ENCODE measurements at places on chromosomes 5 and 9.

DNA sequence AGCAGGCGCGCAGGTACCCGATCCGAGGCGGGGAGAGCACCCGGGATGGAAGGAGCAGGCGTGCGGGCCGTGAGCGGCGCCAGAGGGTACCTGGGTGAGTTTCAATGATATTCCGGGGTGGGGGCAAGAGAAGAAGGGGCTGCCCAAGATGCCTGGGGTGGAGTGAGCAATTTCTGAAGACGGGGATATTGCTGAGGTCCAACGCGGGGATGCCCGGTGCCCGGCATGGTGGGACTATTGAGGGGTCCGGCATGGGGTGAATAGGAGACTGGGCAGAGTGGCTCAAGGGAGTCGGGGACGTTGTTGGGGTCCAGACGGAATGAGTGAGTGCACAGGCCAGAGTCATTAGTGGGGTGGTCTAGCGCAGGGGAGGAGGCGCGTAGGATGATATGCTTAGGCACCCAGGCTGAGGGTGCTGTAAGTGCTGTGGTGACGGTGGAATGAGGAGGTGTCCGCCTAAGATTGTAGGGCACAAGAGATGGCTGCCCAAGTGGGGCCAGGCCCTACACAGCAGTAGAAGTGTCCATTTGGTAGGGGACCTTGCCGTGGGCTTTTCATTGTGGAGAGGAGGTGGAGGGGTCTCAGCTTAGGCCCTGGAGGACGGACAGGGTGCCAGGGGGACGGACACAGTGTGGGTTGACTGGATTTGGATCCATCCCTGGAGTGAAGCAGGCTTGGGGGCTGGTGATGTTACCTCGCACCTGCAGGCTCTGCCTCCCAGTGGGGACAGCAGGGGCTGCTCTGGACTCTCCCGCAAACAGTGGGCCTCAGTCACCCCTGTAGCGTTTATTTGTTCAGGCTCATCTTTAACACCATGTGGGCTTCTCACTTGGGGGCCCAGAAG lies 719 bp downstream of the MIGA2 start:
- DNase-seq, result no peak

DNA sequence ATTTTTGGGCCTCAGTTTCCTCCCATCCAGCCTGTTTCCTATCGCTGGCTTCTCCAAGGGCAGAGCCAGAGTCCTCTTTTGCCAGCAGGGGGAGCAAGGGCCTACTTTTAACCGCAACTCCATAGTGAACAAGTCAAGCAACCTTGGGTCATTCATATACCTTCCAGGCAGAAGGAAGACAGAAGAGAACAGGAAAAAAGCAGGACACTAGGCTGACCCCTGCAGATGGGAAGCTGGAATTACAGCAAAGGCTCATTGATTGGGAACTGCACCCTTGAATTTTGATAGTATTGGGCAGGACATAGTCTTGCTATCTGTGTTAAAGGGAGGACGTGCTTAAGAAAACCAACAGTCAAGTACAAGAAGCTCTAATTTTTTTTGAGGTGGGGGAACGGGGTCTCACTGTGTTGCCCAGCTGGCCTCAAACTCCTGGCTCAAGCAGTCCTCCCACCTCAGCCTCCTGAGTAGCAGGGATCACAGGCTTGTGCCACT lies 30.1 kb downstream of the QRFP start:
- DNase-seq, result peak; percentile 74

DNA sequence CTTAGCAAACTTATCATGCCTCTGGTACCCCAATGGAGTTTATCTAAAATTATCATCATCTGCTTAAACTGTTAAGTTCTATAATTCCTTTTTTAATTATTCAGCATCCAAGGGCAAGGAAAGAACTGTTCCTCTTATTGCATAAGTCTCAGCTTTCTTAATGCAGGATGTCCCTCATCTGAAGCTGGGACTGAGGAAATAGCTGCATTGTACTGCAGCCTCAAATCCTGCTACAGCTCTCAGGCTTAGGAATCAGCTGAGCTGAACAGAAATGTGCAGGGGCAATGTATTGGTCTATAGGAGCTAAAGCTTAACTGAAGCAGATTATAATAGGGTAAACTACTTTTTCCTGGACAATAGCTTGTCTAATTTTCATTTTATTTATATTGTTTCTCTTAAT lies 48.0 kb downstream of the HAPLN1 start:
- DNase-seq, result no peak

GRCh38 chr9:3238236-3238635 lies 287.6 kb downstream of the RFX3 start:
- no peak for DNase-seq

GRCh38 chr5:170560938-170561337 lies 57.1 kb downstream of the KCNIP1 start:
- DNase-seq, result no peak

DNA sequence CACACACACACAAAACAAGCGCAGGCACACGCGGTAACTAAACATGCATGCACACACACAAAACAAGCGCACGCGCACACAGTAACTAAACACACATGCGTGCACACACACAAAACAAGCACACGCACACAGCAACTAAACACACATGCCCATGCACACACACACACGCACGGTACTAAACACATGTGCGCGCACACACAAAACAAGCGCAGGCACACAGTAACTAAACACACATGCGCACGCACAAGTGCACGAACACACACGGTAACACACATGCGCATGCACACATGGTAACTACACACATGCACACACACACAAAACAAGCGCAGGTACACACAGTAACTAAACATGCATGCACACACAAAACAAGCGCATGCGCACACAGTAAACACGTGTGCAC lies 19.9 kb upstream of the SLC6A3 start:
- DNase-seq, result no peak

GRCh38 chr9:16282216-16282615 lies 588.3 kb downstream of the BNC2 start:
- no peak for DNase-seq

GRCh38 chr9:104879555-104880309 lies 48.2 kb downstream of the ABCA1 start:
- DNase-seq, result no peak

DNA sequence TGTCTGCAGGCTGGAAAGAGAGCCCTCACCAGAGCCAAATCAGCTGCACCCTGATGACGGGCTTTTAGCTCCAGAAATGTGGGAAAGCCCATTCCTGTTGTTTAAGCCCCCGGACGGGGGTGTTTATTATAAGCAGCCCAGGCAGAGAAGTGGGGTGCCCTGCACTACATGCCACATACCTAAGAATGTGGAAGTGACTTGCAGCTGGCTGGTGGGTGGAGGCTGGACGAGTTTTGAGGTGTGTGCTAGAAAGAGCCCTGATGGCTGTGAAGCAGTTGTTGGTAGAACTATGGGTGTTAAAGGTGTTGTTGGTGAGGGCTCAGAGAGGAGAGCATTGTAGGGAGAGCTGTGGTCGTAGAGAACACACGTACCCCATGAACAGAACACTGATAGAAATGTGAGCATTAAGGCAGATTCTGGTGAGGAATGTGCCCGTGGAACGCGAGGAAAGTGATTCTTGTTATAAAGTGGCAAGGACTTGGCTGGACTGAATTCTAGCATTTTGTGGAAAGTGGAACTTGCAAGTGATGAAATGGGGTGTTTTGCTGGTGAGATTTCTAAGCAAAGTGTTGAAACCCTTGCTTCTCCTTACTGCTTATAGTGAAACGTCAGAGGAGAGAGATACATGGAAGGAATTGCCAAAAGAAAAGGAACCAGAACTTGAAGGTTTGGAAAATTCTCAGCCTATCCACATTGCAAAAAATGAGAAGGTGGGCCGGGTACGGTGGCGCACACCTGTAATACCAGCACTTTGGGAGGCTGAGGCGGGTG lies 38.9 kb downstream of the AHRR start:
- no peak for DNase-seq

DNA sequence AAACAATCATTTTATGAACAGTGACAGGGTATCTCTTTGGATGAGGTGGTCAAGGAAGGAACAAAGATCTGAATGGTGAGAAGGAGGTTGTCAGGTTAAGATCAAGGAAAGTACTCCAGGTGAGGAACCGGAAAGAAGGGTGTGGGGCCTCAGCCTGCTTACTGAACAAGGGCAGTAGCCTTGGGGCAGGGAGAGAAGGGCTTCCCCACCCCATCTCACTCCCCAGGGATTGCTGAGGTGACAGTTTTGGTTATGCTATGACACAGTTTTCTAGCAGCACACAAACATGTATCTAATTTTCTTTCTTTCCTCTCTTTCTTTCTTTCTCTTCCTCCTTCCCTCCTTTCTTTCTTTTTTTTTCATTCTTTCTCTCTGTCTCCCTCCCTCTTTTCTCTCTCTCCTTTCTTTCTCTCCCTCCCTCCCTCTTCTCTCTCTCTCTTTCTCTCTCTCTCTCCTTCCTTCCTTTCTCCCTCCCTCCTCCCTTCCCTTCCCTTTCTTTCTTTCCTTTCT lies 4.1 kb upstream of the HDHD3 start:
- no peak for DNase-seq

DNA sequence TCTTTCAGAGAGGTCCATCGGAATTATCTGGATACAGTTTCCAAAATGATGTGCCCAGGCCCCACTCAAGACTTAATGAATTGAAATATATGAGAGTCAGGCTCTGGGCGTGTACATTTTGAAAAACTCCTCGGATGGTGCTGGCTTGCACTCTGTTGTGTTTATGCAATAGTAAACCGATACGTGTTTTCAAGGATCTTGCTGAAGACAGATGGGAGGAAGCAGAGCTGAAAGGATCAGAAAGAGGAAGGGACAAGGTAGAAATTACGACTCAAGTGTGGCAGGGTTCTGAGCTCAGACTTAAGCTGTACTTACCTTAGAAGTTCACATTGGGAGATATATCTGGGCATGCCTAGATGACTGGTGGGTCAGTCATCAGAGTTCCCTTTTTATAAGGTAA lies 13.7 kb upstream of the STOM start:
- no peak for DNase-seq

DNA sequence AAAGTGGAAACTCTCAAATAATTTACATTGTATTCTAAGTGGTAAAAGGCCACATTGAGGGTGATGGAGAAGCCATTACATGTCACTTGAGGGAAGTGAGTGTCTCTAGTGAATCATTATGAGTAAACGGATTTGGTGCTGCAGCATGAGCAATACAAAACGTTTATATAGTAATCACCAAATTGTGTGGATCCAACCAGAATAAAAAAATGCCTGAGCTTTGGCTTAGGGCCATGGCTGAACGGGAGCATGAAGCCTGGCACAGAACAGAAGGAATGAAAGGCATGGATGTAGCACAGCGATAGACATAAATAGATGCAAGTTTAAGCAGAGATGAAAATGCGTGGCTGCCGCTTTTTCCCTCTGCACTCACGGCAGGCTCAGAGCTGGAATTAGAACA lies 58.3 kb downstream of the PTTG1 start:
- no peak for DNase-seq

DNA sequence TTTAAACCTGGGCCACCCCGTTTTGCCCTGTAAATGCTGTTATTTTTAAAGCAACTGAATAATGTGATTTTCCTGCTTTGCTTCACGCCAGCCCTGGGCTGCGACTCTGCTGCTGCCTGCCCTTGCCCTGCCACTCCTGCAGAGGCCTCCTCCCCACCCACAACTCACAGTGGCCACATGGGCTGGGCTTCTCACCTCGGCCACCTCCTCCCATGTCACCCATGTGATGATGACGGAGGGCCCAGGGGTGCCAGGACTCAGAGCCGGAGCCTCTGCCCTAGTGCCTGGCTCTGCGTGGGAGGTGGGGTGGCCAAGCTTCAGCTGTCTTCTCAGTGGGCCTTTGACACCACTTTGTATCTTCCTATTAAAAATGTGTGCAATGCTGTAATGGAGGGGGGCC lies 48.1 kb upstream of the NKD2 start:
- DNase-seq, result no peak
